ENCODE measurements at places on chromosomes 1 and 21.

- no peak for DNase-seq
These were observed 4.6 kb upstream of the TRPM2 start for GRCh38 chr21:44348861-44349260.

DNA sequence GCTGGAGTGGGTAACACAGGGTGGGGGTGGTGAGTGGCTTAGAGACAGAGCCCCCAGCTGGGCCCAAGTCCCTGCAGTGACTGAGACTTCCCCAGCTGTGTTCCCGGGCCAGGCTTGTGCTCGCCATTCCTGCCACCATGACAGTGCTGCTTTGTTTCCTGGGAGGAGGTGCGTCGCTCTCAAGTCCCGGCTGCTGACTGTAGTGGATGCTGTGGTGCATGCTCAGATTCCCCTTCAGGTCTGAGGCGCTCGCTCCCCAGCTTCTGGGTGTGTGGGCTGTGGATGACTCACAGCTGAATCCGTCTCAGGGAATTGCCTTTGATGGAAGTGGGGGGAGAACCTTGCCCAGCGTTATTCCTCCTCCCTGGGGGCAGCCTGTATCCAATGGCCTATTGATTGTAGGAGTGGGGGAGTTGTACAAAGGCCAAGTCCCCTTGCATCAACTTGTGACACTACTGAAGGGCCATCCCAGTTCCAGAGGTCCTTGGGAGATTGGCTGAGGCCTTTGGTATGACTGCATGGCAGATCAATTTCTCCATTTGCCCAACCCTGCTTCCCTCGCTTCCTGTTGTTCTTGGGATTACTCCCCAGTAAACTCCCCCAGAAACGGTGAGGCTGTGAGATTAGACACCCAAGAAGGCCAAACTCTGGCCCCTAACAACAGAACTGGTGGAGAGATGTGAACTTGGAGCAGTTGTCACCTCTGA, 17.8 kb upstream of the POU3F1 start:
- no peak for DNase-seq

DNA sequence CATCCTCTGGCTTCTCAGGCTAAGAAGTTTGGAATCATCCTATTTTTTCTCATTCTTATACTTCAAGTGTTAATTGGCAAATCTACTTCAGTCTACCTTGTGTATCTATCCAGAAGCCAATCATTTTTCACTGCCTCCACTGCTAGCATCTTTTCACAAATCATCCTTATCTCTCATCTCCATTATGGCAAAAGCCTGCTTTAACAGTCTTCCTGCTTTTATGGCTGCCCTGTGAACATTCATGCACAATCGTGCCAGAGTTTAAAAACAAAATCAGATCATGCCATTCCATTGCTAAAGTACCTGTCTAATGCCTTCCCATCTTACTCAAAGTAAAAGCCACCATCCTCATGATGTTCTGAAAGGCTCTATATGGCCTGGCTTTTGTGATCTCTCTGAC, 19.2 kb upstream of the CYP2J2 start:
- no peak for DNase-seq

DNA sequence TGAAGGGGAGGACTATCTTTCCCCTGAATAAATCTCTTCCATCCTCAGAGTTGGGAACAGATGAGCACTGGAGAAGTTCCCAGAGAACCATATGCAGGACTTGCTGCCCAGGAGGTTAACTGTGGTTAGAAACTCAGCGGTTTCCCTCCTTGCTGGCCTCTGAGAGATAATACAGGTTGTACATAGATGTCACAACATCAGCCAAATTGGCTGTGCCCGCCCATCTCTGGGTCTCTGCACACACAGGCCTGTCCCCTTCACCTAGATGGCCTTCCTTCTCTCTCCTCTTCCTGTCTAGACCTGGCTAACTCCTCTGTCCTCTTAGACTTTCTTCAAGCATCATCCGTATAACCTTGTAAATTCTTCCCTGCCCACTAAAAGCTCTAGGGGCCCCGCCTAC, 5.7 kb downstream of the RGS5 start:
- DNase-seq: no peak

GRCh38 chr1:244970236-244970743, 105.9 kb upstream of the HNRNPU start:
- DNase-seq: no peak

GRCh38 chr1:157773493-157774350, 3.2 kb downstream of the FCRL2 start:
- no peak for DNase-seq

DNA sequence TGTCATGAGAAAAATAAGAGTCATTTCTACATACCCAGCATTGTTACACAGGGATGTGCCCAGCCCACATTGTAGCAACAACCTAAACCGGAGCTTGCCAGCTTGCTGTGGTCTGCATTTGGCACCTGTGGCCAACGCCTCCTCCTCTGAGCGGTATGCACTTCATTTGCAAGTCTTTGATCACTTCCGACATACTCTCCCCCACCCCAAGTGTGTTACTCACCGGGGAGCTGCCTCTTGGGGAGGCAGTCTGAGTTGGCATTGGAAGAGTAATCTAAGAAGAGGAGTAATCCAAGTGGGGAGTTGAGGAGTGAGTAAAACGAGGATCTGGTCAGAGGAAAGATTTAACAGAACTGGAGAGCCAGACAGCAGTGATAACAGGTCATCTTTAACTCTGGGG, 3.8 kb downstream of the BCL9 start:
- peak; percentile 67 for DNase-seq

Measured in activated T-helper 1 cell treated with anti-CD3 and anti-CD28 coated beads, Interleukin-2, amount 50 U/mL, for 16 hours (primary cell).